ENCODE measurements at places on chromosomes 6 and 20.

GRCh38 chr6:44649365-44650025 lies 262.0 kb downstream of the CDC5L start:
- no peak for DNase-seq

DNA sequence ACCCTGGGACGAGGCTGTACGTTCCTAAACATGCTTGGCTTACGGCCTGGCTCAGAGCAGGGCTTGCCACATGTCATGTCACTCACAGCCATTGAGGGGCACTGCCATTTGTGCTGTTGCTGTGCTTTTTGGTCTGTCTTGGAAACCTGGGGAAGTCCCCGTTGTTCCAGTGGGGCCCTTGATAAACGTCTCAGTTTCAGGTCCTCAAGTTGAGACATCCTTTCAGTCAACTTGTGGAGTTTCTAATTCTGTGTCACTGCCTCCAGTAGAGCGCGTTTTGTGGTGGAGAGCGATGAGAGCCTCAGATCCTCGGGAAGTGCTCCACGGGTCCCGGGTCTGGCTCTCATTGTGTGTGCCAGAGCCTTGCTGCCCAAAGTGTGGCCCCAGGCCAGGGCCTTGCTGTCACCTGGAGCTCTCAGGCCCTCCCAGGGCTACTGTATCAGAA lies 43.0 kb upstream of the CCR6 start:
- DNase-seq: peak; percentile 82

GRCh38 chr6:169166896-169167580 lies 86.6 kb downstream of the THBS2 start:
- DNase-seq: no peak

DNA sequence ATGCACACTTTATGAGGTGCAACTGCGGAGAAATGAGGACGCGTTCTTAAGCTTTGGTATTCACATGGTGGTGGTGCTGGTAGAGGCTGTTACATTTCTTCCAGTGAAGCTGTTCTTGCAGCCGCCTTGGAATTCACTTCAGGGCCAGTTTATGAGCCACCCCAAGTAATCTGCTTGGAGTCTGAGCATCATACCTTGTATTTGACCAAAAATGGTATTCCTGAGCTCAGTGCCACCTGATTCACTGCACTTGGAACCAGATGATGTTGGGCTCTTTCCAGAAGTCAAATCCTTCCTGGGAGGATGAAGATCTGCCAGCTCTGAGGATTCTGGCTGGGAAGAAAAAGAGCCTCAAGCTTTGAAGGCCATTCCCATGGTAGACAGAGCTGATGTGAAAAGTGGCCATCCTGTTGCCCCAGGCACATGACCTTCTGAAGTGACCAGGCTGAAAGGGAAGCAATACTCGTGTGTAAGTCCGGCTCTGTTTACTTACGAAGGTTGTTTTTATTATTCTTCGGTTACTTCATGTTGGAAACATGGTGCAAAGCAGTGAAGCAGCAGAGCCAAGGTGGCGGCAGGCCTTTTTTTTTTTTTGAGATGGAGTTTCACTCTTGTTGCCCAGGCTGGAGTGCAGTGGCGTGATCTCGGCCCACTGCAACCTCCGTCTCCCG lies 7.7 kb downstream of the MANBAL start:
- no peak for DNase-seq

DNA sequence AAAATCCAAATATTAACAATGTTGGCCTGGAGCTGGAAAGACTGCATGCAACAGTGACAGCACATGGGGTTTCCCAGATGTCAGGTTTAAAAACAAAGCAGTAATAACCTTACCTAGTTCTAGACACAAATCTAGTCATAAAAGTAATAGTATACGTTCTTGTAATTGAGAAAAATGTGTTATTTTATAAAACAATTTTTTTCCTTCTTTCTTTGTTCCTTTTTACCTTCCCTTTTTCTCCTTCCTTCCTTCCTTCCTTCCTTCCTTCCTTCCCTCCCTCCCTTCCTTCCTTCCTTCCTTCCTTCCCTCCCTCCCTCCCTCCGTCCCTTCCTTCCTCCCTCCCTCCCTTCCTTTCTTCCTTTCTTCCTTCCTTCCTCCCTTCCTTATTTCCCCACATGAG lies 242.7 kb upstream of the PDE10A start:
- DNase-seq: no peak

DNA sequence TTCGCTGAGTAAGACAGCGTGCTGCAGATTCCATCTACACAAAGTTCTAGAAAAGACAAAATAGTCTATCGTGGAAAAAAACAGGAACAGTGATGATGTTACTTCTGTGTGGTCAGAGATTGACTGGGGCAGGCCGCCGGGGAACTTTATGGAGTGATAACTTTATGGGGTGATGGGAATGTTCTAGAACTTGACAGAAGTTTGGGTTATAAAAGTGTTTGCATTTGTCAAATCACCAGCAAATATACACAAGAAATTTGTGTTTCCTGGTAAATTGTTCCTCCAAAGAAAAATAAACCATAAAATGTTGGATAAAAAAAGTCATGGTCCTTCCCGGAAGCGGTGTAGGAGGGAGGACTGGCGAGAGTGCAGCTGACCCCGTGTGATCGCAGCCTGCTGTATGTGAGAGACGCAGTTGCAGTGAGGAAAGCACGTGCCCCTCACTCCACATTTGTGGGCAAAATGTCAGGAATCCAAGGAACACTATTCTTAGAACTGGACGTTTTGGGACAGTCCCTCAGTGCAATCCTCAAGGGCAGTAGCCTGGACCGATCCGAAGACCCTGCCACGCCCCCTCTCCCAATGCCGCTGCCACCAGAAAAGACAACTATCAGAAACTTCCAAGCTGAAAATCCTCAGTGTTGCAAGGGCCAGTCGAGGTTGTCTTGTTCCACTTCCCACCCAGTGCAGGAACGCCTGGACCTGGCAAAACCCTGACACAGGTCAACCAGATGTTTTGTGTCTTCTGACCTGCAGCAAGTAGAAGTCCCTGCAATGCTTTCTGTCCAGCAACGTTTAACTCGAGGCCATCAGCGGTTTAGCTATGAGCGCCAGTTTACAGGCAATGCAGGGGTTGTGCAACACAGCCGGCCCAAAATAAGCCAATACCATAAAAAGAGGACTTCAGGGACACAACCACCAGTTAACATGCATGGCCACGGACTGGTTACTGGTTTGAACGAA lies 80.5 kb upstream of the QKI start:
- no peak for DNase-seq
